ENCODE measurements at places on chromosomes 5 and 9.

DNA sequence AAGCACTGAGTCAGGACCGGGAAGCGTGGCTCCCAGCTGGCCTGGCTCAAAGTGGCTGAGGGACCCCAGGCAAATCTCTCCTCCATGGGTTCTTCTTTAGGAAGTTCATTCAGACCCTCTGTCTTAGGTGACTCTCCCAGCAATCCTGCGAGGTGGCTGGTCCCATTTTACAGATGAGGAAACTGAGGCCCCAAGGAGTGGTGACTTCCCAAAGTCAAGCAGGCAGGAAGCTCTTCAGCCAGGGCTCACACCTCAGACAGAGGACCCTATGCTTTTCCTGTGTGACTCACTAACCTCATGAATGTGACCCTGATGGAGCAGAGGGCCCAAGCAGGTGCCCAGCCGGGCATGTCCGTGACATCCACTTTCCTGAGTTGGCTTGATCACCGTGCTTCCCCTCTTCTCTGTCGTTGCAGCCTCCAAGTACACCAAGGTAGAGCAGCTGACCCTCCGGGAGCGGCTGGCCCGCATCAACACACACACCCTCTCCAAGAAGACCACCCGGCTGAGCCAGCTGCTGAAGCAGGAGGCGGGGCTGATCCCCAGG is 36.5 kb downstream of the ARHGEF37 start:
- DNase-seq = no peak

GRCh38 chr9:27337833-27338526 is 41.0 kb upstream of the EQTN start:
- no peak for DNase-seq

DNA sequence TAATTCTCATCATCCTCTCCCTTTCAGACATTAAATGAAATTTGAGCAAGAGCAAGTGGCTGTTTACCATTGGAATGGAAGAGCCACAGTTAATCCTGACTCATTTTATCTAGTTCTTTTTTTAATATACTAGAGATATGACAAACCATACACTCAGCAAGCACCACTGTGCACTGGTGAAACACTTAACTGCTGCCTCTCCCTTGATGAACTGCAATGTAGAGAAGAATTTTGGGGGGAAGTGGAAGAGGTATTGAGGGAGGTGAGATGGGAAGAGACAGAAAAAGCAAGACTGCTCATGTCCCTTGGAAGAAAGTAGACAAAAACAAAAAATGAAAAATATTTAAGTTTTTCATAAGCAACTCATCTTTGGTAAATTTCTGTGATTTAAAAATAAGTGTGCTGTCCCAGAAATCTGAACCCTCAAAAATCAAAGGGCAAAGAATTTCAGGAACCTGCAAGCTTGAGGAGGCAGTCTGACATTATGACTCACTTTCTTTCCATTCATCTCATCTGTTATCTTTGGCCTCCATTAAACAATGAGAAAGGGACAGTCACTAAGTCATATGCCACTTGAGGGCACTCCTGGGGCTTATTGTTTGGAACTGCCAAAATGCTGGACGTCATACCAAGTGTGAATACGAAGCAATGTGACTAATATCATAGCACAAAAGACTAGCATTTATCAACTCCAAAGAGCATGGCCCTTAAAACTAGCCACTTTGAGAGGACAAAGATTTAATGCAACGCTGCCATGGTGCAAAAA is 566.8 kb upstream of the DMAC1 start:
- DNase-seq = no peak

- peak; percentile 55 for DNase-seq
These were observed 117.7 kb downstream of the SLC12A2 start for GRCh38 chr5:128201065-128201926.

DNA sequence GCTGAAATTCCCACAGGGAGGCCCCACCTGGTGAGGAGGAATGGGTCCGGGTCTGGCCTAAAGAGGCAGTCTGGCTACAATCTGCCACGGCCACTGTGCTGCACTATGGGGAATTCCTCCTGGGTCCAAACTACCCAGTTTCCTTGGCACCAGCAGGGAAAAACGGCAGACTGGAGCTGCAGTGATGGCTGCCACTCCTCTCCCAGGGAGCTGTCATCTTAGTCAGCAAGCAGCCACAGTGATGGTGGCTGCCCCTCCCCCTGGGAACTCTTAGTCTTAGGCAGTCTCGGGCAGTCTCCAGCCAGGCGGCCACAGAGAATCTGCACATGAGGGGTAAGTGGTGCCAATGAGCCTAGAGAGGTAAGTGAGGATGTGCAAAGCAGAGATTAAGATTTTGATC is 205.8 kb downstream of the TMEM38B start:
- no peak for DNase-seq

DNA sequence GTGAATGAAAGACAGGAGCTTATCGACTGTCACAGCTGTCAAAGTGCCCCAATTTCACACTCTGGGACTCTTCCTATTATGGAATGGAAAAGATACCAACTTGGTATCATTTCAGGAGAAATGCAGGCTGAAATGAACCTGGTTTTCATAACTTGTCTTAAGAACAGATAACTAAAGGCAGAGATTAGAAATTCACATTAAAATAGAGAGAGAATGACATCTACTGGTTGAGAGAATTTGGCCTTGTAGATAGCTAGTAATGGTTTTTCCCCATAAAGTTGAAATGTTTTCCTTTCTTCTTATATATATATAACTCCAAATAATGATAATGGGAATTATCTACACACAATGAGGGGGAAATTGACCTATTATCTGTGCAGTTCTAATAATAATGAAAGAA is 600.2 kb upstream of the CCNG1 start:
- no peak for DNase-seq

DNA sequence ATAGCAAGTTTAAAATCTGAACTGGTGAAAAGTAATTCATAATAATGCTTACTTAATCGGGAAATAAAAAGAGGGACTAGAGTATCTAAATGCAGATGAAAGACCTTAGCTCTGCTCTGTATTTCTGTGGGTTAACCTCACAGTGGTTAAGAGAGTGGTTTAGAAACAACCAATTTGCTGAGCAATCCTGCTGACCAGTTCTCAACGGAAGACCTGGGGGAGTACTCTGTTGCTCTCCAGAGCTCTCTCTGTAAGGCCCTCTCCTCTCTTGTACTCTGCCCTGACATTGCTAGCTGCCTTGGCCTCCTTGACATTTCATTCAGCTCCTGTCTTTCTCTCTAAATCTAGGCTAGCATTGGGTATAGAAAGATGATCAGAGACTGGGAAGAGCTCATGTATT is 1186.6 kb upstream of the SEMA6A start:
- no peak for DNase-seq

DNA sequence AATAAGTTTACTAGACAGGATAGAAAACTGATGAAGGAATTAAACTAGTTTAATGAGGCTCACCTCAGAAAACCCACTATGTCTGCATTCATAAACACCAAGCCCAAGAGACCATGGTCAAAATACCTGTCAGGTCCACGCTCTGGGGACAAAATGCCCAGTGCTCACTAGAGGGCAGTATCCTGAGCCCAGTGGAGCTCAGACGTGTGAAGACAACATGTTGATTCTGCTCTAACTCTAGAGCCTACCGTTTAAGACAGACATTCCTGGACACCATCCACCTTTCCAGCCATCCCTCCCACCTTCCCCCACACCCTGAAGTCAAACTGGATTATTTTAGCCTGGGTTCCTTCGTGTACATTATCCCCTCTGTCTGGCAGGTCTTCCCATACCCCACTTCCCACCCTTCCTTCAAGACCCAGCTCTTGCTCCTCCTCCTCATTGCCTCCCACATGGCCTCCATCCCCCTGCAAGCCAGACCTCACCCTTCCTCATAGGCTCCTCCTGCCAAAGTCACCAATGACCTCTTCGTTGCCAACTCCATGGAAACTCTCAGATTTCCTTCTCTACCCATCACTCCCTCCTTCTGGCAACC is 142.3 kb upstream of the FSTL4 start:
- DNase-seq = no peak

DNA sequence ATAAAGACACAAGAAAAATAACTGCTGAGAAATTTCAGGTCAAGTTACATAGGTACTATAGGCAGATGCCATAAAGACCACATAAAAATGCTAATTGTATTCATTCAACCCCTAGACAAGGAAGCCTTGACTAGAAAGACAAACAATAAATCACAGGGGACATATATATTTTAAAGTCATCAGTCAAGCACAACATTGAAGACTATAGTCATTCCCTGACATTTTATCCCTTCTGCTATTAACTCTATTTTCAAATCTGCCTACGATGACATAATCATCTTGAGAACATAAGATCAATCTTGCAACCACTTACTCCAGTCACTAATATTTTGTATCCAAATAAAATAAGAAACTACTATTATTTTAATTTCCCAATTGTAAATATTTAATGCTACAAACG is 38.3 kb downstream of the FAM13B start:
- DNase-seq = no peak
